ENCODE measurements at places on chromosomes 1 and 21. TPM values are rescaled to one million over a fixed set of nuclear protein-coding genes. Genes with fewer than 3 reads are reported as not detected.

SYTL1 gene
- total RNA-seq: 65.1 TPM

- no peaks in the 10 kb centered on the region for H3K36me3 ChIP-seq
- H3K27ac ChIP-seq: no peak overlapping the region
- no peak for DNase-seq
Measured at GRCh38 chr1:211490821-211491415, 1.0 kb downstream of the RD3 start.

DNA sequence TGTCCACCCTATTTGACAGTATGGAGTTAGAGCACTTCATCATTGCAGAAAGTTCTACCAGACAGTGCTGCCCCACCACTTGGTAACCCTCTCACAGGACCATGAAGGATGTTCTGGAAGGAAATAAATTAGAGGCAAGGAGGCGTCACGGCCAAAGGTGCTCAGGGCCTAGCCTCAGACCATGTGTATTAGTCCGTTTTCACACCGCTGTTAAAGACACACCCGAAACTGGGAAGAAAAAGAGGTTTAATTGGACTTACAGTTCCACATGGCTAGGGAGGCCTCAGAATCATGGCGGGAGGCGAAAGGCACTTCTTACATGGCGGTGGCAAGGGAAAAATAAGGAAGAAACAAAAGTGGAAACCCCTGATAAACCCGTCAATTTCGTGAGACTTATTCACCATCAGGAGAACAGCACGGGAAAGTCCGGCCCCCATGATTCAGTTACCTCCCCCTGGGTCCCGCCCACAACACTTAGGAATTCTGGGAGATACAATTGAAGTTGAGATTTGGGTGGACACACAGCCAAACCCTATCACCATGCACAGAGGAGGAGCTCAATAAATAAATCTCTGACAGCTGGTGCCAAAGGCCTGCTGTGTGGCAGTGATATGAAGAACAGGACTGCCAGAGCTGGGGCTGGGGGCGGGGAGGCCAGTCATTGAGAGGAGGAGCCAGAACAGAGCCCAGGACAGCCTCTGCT is 75.8 kb downstream of the FHAD1 start:
- no peak for DNase-seq
- no peaks in the 10 kb centered on the region for H3K36me3 ChIP-seq
- H3K4me1 ChIP-seq: peaks cover 17% of the 10 kb centered on the region
- no peak overlapping the region for H3K27ac ChIP-seq
- H3K27me3 ChIP-seq: no peaks in the 10 kb centered on the region

GRCh38 chr1:65404941-65405340 is 15.5 kb upstream of the LEPR start:
- no peaks in the 10 kb centered on the region for H3K27me3 ChIP-seq
- no peak overlapping the region for H3K27ac ChIP-seq
- DNase-seq: no peak

DNA sequence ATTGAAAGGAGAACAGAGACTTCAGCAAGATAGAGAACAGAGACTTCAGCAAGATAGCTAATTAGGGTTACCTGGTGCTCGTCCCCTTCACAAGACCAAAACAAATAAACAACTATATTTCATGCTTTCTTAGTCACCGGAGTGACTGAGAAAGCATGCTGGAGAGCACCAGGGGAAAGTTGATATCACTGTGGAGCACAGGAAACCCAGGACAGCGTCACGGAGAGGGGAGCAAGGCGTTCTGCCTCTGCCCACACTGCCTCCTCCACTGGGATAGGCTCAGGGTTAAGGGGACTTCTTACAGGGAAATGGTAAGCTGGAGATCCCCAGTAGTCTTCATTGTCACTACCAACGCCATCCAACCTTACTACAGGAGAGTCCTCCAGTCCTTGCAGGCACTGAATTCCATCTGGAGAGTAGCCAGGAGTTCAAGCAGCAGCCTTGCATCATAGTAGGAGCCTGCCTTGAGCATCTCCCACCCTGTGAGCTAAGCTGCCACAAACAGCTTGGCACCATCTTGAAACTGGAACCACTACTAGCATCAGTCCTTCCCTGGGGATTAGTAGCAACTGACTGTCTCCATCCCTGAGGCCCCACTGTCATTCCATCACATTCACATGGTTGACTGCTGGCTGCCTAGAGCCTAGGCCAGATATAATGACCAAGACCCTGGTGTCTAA is 239.4 kb downstream of the PLPP3 start:
- H3K4me1 ChIP-seq: no peaks in the 10 kb centered on the region
- H3K4me3 ChIP-seq: no peak overlapping the region
- H3K27ac ChIP-seq: no peak overlapping the region
- no peak for DNase-seq
